Fibroblast of skin of abdomen (primary cell): ENCODE measurements at places on chromosomes 5 and 9.

GRCh38 chr9:112072721-112073638 is 102.1 kb downstream of the SUSD1 start:
- DNase-seq = peak; percentile 95

DNA sequence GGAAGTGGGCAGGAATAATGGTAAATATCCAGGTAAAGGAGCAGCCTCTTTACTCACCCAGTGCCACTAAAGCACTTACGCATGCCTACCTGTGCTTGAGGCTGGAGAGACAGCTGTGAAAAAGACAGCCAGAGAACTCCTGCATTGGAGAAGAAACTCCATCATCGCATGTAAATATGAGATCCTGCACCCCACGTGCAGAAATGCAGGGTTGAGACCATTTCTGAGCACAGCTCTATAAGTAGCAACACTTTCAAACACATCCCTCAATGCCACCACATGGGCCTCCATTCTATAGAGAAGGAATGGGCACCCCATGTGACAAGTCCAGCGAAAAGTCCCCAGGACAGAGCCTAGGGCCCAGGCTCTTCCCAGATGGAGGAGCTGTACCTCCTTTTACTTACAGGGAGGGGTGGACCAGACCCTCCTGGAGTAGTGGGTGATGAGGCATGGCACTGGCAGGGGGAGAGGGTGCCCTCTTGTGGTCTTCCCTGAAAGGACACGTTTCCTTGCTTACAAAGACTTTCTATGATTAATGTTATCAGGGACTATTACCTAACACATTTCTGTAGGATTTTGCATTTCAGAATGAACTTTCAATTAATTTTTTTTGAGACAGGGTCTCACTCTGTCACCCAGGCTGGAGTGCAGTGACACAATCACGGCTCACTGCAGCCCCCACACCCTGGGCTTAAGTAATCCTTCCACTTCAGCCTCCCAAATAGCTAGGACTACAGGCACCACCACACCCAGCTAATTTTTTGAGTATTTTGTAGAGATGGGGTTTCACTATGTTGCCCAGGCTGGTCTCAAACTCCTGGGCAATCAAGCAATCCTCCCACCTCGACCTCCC is 55.3 kb upstream of the IL17B start:
- DNase-seq = peak; percentile 90

GRCh38 chr5:28729067-28729466 is 1690.7 kb upstream of the CDH9 start:
- no peak for DNase-seq

GRCh38 chr9:35651956-35652828 is 1.5 kb upstream of the SIT1 start:
- DNase-seq = no peak

GRCh38 chr9:130172161-130172857 is at the start of gene NCS1:
NCS1 (plus strand) TSS chr9:130172404; CDS start chr9:130172664, 260 bp downstream.
- peak; percentile 74 for DNase-seq

DNA sequence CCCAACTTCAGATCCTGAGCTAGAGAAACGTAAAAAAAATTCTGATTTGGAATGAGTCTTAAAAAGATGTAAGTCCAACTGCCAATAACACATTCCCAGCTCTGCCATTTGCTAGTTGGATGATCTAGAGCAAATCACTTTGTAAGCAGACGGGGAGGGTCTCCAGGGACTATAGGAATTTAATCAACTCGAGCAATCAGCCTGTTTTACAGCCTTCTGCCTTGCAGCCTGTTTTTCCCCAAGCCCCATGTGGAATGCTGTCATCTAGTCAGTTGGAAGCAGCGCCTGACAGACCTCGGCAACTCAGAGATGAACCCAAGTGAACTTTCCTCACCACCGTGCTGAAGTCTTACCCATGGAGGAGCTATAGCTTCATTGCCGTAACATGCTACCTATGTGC is 34.8 kb upstream of the HRH2 start:
- DNase-seq = no peak

- no peak for DNase-seq
These were observed 617.1 kb downstream of the PRELID2 start for GRCh38 chr5:145218019-145218418.

DNA sequence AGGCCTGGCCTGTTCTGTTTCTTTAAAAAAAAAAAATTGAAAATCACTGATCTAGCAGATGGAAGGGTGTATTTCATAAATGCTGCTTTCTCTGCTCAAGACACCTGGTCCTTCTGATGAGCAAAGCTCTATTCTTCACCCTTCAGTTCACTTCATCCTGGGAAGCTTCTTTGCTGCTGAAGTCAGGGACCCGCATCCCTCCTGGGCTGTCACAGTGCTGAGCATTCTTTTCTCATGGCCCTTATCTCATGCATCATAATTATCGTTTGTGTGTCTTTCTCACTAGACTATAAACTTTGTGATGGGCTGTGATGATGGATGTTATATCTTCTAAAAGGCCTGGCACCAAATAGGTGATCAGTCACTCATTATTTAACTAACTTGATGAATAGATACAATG is 461.0 kb downstream of the GADD45G start:
- no peak for DNase-seq

DNA sequence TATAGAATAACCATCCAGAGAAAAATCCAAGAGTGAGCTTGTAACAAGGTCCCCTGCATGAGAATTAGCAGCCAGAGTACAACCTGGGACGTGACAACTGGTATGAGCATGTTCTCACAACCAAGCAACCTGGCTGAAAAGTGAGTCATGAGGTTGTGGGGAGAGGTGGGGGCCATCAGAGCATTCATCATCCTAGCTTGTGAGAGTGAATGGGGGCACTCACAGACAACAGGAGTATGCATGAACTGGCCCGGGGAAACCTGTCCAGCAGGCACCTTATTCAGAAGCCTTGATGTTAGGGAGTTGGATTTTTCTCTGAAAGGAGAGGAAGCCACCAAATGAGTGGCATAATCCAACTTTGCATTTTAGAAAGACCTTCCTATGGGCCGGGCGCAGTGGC is 113.0 kb downstream of the FRMD3 start:
- DNase-seq = no peak

GRCh38 chr5:154358516-154359220 is 87.1 kb upstream of the SAP30L start:
- peak; percentile 45 for DNase-seq

GRCh38 chr5:147732291-147732883 is 50.1 kb downstream of the JAKMIP2 start:
- DNase-seq = no peak
